CD4-positive, alpha-beta T cell (primary cell): ENCODE measurements at places on chromosomes 6 and 20. TPM values are rescaled to one million over a fixed set of nuclear protein-coding genes. Genes with fewer than 3 reads are reported as not detected.
A peak's percentile ranks its signal among the peaks of the same experiment; 100 is the strongest.

The TAP1 gene
- total RNA-seq = 93.9 TPM

DNA sequence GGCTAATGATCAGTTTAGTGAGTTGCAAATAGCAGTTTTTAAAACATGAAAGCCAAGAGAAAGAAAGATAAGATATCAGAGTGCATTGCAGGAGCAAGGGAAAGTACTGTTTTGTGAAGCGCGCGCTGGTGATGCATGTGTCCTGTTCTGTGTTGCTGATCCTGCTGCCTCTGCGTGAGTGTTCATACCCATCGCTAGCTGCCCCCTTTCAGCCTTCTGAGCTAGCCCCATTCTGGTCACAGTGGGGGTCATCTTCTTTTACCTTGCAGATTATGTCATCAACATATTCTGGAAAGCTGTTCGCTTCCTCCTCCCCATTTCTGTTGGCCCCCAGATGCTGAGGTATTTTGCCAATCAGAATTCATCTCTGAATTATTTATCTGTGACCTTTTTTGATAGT is 1.9 kb downstream of the MRAP2 start:
- H3K4me1 ChIP-seq = peaks cover 3% of the 10 kb centered on the region
- no peaks in the 10 kb centered on the region for H3K36me3 ChIP-seq
- H3K27me3 ChIP-seq = peaks cover 19% of the 10 kb centered on the region
- no peak overlapping the region for H3K27ac ChIP-seq
- DNase-seq = no peak
- H3K4me3 ChIP-seq = no peak overlapping the region

The FBXO30 gene
- 1.3 TPM for total RNA-seq

DNA sequence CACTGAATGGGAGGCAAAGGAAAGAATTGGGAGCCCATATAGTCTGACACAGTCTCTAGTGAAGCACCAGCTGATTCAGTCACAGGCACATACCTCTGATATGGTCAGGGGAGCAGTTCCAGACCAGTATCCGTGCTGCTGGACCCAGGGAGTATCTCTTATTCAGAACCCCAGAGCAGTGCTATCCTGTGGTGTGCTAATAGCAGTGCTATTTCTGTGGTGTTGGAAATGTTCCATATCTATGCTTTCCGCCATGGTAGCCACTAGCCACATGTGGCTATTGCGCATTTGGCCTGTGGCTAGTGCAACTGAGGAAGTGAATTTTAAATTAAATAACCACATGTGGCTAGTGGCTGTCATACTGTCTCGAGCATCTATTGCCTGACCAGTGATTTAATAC is 11.0 kb downstream of the SCUBE3 start:
- H3K4me3 ChIP-seq = no peak overlapping the region
- H3K27ac ChIP-seq = no peak overlapping the region
- DNase-seq = no peak
- no peaks in the 10 kb centered on the region for H3K4me1 ChIP-seq

The CD40 gene
- 1.2 TPM for total RNA-seq

- DNase-seq = no peak
- no peaks in the 10 kb centered on the region for H3K36me3 ChIP-seq
- H3K27ac ChIP-seq = no peak overlapping the region
- no peaks in the 10 kb centered on the region for H3K27me3 ChIP-seq
- H3K4me3 ChIP-seq = no peak overlapping the region
Measured at GRCh38 chr6:41814629-41815028, 27.1 kb downstream of the TOMM6 start.

DNA sequence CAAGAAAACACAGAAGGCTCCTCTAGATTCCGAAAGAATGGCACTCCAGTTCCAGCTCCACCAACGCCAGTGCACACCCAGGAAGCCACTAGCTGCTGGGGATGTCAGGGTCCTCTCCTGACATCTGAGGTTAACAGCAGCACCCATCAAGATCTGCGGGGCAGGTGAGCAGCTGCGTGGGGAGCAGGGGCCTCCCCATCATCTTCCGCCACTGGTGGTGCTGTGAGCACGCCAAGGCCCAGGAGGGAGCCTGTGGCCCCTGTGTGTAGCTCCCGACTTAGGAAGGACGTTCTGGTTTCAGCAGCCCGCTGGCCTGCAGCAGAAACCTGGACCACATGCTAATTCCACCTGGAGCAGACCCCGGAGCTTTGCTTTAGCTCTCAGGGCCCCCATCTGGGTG is 386.2 kb downstream of the TAF4 start:
- H3K4me1 ChIP-seq = no peaks in the 10 kb centered on the region
- no peaks in the 10 kb centered on the region for H3K36me3 ChIP-seq
- no peak for DNase-seq
- no peaks in the 10 kb centered on the region for H3K27me3 ChIP-seq
- H3K4me3 ChIP-seq = no peak overlapping the region
- H3K27ac ChIP-seq = no peak overlapping the region

DNA sequence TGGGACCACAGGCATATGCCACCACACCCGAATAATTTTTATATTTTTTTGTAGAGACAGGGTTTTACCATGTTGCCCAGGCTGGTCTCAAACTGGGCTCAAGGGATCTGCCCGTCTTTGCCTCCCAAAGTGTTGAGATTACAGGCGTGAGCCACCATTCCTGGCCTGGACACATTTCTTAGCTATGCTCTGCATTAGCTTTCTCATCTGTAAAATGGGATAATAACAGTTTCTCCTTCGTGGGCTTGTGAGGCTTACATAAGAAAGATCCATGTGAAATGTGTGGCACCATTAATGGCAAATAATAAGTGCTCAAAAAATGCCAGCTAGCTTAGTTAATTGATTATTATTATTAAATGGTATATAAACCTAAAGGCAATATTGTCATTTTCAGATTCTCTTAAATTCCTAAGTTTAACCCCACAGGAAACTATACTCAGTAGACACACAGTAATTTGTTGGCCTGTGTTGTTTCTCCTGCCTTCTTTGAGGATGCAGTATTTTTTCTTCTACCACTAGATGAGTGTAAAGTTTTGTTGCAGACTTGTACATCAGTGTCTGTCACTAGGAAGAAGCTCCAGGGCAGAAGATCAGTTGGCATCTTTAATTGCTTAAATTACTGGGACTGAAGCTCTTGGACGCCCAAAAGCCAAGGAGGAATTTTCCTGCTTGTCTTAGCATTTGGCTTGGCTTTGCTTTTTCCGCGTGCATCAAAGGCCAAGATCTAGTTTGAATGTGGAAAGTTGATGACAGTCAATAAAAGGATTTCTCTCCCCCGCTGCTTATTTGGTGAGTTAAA is 162.3 kb upstream of the ZNF217 start:
- H3K4me1 ChIP-seq = peaks cover 61% of the 10 kb centered on the region
- H3K36me3 ChIP-seq = no peaks in the 10 kb centered on the region
- no peaks in the 10 kb centered on the region for H3K27me3 ChIP-seq
- H3K4me3 ChIP-seq = no peak overlapping the region
- H3K27ac ChIP-seq = no peak overlapping the region

- H3K27me3 ChIP-seq = peaks cover 5% of the 10 kb centered on the region
- no peaks in the 10 kb centered on the region for H3K4me1 ChIP-seq
- no peak overlapping the region for H3K4me3 ChIP-seq
- H3K36me3 ChIP-seq = no peaks in the 10 kb centered on the region
- DNase-seq = no peak
- H3K27ac ChIP-seq = no peak overlapping the region
Measured at GRCh38 chr6:71326611-71327010, 38.0 kb downstream of the OGFRL1 start.

- DNase-seq = peak; percentile 19
- no peak overlapping the region for H3K4me3 ChIP-seq
- H3K36me3 ChIP-seq = no peaks in the 10 kb centered on the region
- no peaks in the 10 kb centered on the region for H3K4me1 ChIP-seq
- H3K27me3 ChIP-seq = no peaks in the 10 kb centered on the region
- H3K27ac ChIP-seq = no peak overlapping the region
Measured at GRCh38 chr20:20317195-20317594, 50.7 kb upstream of the INSM1 start.

GRCh38 chr20:5658912-5659345 is 91.3 kb upstream of the SHLD1 start:
- no peaks in the 10 kb centered on the region for H3K27me3 ChIP-seq
- peaks cover 11% of the 10 kb centered on the region for H3K4me1 ChIP-seq
- H3K27ac ChIP-seq = no peak overlapping the region
- H3K4me3 ChIP-seq = no peak overlapping the region

DNA sequence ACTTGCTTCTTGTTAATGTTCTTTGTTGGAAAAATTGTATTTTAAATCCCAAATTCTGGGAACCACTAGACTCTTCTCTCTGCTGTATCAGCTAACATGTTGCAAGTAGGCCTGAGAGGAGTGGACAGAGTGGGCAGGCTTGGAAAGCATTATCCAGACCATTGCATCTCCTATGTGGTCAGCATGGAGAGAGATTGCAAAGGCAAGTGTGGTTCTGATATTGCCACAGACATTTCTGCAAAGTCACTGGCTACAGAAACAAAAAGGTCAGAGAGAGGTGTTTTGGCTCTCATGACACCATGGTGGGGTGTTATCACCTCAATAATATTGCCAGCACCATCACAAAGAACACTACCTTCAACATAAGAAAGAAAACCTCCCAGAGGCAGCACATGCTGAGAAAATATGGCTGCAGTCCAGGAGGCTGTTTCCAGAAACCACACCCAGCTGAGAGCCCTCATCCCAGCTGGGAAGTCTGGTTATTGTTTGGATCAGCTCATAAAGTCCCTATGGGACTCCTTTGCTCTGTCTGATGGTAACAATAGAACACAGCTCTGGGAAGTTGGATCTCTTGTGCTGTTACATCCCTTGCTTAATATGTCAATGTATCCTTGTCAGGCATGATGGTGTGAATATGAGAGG is 78.2 kb upstream of the TBX18 start:
- no peak for DNase-seq
- no peak overlapping the region for H3K4me3 ChIP-seq
- H3K36me3 ChIP-seq = no peaks in the 10 kb centered on the region
- no peak overlapping the region for H3K27ac ChIP-seq
- no peaks in the 10 kb centered on the region for H3K4me1 ChIP-seq

GRCh38 chr6:150163970-150164369 is 21.1 kb downstream of the PPP1R14C start:
- no peak for DNase-seq
- no peaks in the 10 kb centered on the region for H3K27me3 ChIP-seq
- H3K4me1 ChIP-seq = no peaks in the 10 kb centered on the region
- H3K4me3 ChIP-seq = no peak overlapping the region
- H3K27ac ChIP-seq = no peak overlapping the region

The SLC17A1 gene
- not detected for total RNA-seq

- H3K4me3 ChIP-seq = no peak overlapping the region
- DNase-seq = no peak
- H3K4me1 ChIP-seq = peaks cover 16% of the 10 kb centered on the region
- H3K36me3 ChIP-seq = no peaks in the 10 kb centered on the region
- no peak overlapping the region for H3K27ac ChIP-seq
- peaks cover 24% of the 10 kb centered on the region for H3K27me3 ChIP-seq
Measured at GRCh38 chr20:63298731-63299312, 5.8 kb downstream of the COL20A1 start.

DNA sequence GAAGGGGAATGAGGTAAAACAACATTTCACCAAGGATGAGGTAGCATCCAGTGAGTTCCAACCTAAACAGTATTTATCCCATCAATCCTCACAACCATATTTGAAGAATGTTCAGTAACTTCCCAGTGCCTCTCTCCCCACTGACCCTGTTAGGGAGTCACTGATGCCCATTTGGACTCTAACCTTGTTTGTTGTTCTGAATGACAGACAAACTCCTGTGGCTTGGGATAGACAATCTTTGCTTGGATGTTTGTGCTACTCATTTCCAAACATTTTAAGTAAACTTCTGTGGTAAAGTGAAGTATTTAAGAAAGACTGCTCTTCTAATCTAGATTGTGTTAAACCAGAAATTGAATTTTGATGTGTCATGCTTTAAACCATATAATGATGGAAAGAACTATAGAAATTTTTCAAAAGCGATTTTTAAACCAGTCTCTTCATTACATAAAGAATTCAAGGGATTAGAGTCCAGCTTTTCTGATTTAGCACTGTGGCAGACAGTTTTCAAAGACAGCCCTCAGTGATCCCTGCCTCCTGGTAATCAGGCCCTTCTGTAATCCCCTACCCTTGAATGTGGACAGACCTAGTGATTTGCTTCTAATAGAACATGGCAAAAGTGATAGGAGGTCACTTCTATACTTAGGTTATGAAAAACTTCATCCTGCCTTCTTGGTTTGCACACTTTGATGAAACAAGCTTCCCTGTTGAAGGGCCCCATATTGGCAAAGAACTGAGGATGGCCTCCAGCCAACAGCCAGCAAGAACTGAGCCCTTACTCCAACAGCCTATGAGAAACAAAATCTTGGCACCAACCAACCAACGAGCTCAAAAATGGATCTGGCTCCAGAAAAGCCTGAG is 191.6 kb downstream of the DST start:
- H3K4me3 ChIP-seq = no peak overlapping the region
- no peaks in the 10 kb centered on the region for H3K4me1 ChIP-seq
- DNase-seq = no peak
- no peaks in the 10 kb centered on the region for H3K27me3 ChIP-seq
- H3K36me3 ChIP-seq = no peaks in the 10 kb centered on the region

- no peak overlapping the region for H3K27ac ChIP-seq
- peaks cover 20% of the 10 kb centered on the region for H3K4me1 ChIP-seq
- no peaks in the 10 kb centered on the region for H3K36me3 ChIP-seq
- H3K27me3 ChIP-seq = peaks cover 9% of the 10 kb centered on the region
Measured at GRCh38 chr6:138105880-138106664, 1.1 kb downstream of the PERP start.

GRCh38 chr6:53201270-53201669 is 52.6 kb upstream of the GCM1 start:
- H3K27me3 ChIP-seq = no peaks in the 10 kb centered on the region
- H3K4me1 ChIP-seq = no peaks in the 10 kb centered on the region
- H3K27ac ChIP-seq = no peak overlapping the region

DNA sequence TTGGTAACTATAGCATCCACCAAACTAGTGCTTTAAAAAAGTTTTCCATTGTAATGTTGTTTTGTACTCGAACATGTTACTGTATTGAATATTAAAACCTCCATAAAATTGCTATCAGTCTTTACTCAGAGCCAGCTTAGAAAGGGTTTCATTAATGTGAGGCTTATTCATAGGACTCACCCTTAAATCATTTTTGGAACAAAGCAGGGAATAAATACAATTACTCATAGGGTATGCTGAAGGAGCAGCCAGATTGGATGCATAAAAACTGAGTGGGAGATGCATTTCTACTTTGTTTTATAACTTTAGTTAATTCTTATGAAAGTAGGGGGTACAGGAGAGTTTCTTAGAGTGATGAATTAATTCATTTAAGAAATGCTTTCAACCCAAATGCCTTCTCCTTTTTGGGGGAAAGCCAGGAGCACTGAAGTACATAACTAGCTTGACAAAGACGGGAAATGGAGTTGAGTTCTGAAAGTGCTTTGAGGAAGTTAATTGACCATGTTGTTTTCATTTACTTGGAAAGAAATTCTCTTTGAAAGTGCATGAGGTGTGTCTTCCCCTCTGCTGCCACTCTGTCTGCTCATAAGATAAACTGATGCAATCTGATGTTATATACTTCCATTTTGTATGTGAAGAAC is 90.3 kb downstream of the RNF144B start:
- H3K27ac ChIP-seq = no peak overlapping the region
- H3K4me1 ChIP-seq = no peaks in the 10 kb centered on the region
- H3K27me3 ChIP-seq = no peaks in the 10 kb centered on the region
- H3K36me3 ChIP-seq = no peaks in the 10 kb centered on the region
- H3K4me3 ChIP-seq = no peak overlapping the region
- no peak for DNase-seq
